Activated naive CD4-positive, alpha-beta T cell treated with anti-CD3 and anti-CD28 coated beads, Interleukin-2, amount 50 U/mL, for 72 hours (primary cell): ENCODE measurements at places on chromosomes 5 and 9.

DNA sequence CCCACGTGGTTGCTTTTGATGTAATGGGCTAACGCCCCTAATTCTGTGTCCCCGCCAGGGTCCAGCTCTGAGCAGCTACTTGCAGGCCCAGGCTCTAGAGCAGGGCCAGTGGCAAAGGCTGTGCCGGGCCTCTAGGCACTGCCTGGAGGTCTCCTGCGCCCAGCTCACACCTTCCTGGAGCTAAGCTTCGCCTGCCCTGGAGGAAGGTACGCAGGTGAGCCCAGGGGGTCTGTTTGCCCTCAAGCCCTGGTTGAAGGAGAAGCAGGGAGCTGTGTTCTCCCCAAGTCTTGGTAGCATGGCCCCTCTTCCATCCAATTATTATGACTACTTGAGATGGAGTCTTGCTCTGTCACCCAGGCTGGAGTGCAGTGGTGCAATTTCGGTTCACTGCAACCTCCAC lies 5.2 kb upstream of the LMX1B start:
- no peak for DNase-seq

DNA sequence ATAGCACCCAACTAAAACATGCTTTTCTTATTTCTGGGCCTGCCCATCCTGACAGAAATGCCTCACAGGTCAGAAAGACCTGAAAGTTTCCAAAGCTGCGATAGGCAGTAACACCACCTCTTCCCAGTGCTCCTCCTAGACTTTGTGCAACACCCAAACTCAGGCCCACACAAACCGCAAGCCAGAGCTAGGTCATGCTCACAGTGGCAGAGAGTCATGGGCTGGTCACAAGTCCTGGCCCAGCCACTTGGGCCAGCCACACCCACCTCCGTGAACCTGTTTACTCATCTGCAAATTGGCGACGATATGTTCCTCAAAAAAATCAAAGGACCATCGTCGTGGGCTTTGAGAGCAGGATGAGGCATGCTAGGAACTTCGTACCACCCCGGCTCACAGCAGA lies 44.0 kb upstream of the SLC25A51 start:
- no peak for DNase-seq

- no peak for DNase-seq
These were observed 237.0 kb downstream of the KIF4B start for GRCh38 chr5:155250596-155250995.

DNA sequence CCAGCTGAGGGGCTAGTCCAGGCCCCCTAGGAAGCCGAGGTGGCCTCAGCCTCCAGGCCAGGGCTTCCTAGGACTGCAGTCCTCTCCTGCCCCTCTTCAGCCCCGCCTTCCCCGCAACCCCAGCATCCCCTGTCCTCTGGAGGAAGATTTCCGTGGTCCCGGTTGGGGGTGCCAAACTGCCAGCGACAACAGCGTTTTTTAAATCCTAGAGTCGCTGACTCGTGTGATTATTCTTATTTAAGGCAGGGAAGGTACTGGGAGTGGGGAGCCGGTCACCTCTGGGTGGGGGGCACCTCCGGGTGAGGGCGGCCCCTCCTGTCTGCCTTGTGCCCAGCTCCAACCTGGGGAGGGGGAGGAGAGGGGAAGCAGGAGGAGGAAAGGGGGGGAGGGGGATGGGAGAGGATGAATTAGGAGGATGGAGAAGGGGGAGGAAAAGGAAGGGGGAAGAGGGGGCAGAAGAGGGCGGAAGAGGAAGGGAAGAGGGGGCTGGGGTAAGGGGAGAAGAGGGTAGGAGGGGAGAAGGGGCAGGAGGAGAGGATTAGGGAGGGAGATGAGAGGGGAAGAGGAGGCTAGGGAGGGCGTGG lies 173.1 kb upstream of the IER5L start:
- no peak for DNase-seq

- no peak for DNase-seq
These were observed 350.1 kb downstream of the GLIS3 start for GRCh38 chr9:3949744-3950143.

DNA sequence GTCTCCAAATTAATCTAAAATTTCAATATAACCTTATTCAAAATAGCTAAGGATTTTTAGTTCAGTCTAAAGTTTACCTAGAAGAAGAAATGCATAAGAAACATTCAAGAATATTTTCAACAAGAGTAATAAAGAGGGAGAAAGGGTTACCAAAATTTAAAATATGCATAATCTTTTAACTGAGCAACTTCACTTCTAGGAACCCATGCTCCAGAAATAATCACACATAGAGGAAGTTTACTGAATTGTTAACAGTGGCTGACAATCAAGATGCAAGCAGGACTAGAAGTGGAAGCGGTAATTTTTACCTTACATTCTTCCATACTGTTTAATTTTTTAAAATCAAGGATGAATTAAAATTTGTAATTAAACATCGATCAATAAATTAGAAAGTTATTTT lies 1.9 kb downstream of the PJA2 start:
- DNase-seq: no peak

DNA sequence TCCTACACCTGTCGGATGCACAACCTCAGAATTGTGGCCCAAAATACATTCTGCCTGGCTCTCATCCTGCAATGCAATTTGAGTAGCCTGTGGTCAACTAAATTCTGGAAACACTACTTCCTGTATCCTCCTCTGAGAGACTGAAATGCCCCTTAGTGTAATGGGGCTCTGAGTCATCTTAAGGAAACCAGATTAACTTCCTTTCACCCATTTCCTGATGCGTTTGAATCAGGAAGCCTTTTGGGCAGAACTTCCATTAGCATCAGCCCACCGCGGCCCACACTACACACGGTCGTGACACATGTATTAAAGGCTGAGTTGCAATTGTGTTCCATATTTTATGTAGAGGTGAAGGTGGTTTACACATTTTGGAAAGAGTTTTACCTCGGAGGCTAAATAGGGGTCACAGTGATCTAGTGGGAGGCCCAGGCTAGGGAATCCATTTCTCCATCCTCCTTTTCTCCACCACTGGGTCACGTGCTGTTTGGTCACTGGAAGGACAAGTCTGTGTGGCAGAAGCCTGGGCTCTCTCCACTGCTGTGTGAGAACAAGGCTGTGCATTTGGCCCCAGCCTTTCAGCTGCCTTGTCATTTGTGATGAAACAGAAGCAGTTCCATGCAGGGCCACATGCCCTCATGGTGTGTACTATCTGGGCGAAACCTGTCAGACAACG lies 55.9 kb downstream of the DAP start:
- DNase-seq: no peak

GRCh38 chr5:35038891-35039290 lies 8.9 kb downstream of the AGXT2 start:
- DNase-seq: no peak

GRCh38 chr9:7443541-7443940 lies 356.0 kb downstream of the DMAC1 start:
- DNase-seq: no peak

DNA sequence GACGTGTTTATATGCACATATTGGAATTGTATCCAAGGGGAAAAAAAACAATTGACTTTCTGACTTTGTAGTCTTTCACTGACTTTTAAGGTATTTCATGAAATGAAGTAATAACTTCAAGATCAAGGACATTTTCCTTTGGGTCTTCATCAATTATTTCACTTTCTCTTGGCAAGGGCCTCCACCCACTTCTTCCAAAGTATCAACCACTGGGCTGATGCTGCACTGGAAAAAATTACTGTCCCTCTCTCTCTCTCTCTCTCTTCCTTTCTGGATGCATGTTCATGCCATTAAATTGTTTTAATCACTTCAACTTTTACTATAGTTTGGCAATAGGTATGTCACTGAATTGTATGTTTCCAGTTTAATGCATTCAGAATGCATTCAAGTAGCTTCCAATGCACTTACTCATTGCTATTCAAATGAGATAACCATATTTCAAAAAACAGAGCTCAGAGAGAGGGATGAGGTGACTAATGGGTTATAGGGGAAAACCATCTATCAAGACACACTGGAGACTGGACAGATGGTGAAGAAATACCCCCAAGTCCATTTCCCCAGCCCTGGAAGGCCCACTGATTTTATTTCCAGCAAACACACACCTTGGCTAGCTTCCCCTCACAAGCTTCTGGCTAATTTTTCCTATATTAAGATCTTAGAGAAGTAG lies 585.3 kb downstream of the EBF1 start:
- no peak for DNase-seq

DNA sequence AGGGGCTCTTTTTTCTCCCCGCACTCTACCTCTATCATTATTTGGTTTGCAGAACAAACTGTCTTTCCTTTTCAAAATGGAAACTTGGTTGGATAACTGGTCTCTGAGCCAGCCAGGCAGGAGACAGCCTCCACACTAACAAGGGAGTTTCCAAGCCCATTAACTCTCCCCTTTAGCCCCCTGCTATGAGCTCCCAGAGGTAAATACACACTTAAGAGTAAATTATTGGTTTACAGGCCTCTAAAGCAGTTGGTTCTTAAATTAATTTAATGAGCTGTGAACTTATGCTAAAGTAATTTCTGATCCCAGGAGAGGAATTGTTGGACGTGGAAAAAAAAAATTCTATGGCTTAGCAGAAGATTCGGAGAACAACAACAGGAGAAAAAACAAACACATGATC lies 30.3 kb downstream of the EPB41L4A start:
- DNase-seq: no peak

- DNase-seq: no peak
These were observed 36.7 kb upstream of the F2R start for GRCh38 chr5:76679231-76679630.

DNA sequence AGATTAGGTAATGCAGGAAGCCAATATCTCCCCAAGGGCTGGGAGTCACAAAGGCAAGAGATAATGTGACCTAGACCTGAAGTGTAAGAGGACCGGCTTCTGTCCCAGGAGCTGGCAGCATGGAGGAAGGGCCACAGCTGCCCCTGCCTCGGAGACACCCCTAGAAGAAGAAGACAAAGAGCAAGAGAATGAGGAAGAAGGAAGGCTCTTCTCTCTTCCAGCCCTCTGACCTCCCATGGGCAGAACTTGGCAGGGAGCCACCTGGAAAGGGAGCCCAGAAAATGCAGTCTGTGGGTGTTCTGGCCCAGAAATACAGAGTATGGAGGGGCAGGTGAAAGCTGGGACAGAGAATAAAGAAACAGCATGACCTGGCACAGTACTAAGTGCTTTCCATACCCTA lies 151.0 kb downstream of the C5orf15 start:
- DNase-seq: no peak

DNA sequence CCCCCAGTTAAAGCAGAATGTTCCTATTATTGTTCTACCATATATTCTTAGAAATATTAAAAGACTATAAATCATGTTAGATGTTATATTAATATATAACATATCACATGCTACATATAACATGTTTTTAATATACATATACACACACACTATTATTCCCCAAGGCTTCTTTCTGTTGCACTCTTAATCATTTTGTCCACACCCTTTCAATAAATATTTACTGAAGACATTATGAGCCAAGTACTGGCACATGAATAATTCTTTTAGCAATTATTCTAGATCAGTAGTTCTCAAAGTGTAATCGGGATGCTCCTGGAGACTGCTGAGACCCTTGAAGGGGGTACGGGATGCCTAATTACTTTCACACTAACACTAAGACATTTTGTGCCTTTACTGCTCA lies 143.9 kb downstream of the GNAQ start:
- no peak for DNase-seq

DNA sequence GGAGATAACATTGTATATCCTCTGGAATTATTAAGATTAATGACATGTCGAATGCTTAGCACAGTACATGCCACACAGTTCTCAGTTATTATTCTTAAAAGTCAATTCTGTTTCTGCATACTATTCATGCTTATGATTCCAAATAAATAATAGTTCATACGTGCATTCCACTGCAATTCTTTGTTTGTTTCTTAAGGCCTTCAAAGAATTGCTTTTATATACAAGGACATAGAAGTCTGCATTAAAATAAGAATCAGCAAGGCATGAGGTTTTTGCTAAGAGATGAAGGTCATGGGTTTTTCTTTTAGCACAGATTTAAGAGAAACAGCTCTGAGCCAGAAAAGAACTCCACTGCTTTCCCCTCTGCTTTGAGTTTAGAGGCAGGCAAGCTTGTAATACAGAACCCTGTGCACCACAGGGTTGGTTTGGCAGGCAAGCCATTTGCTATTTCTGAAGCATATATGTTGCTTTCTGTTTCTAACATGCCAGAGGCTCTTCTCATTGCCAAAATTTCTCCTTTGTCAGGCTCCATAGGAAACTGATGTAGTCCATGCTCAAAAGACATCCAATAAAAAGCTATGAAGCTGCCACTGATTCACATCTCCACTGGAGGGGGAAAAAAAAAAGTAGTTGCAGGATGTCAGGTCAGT lies 420.6 kb upstream of the TYRP1 start:
- DNase-seq: no peak

DNA sequence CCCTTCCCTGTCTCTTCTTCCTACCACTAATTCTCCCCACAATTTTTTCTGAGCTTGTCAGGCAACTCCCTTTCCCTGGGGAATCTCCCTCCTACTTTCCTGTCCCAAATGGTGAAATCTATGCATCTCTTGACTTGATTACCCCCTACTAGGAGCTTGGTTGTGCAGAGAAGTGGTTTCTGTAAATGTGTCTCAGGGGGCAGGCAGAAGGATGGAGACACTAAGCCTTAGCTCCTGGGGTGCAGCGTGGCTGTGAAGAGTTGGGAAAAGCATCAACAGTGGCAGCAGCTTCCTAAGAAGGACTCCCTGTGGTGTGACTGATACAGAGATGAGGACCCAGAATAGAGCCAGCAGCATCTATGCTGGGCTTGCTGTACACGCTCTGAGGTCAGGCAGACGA lies 62.3 kb downstream of the NRG2 start:
- DNase-seq: no peak

DNA sequence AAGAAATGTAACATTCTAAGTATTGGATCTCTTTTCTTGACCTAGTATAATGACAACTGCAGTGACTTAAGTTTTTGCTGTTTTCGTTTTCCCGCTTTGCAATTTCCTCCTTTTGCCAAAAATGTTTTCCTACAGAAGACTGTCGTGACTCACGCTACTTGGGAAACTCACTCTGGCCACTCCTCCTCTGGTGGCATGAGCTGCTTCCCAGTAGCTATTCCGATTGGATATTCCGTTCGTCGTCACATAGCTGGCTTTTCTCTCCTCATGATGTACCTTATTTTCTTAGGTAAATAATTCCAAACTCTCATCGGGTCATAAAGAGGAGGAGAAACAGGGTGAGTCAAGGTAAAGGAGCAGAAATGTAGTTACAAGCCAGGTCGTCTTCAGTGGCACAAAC lies 64.9 kb downstream of the GOLPH3 start:
- no peak for DNase-seq
